ENCODE measurements at places on chromosomes 5 and 9. TPM values are rescaled to one million over a fixed set of nuclear protein-coding genes. Genes with fewer than 3 reads are reported as not detected.

The MAN2A1 gene
- 62.1 TPM for total RNA-seq

The RNF20 gene
- 45.4 TPM for total RNA-seq

The ADAMTS16 gene
- 0.77 TPM for total RNA-seq

The SPINK5 gene
- total RNA-seq: 9.3 TPM

The OR13C4 gene
- not detected for total RNA-seq

The PAEP gene
- not detected for total RNA-seq

The NIPAL4 gene
- 0.09 TPM for total RNA-seq

The ANKRD31 gene
- total RNA-seq: 0.29 TPM

The TAF11L7 gene
- total RNA-seq: not detected

The EXOSC2 gene
- total RNA-seq: 28.5 TPM

The ZNF474 gene
- not detected for total RNA-seq

The PAPPA gene
- total RNA-seq: 0.09 TPM

The ESM1 gene
- total RNA-seq: not detected

The PHF24 gene
- 1.9 TPM for total RNA-seq

The SLCO6A1 gene
- 3.1 TPM for total RNA-seq

The ORM2 gene
- not detected for total RNA-seq

The ADAMTS13 gene
- 24.6 TPM for total RNA-seq

The TMEM171 gene
- 0.57 TPM for total RNA-seq

The PRDM12 gene
- not detected for total RNA-seq

The HTR4 gene
- not detected for total RNA-seq

The FAM151B gene
- 0.77 TPM for total RNA-seq

The RNF183 gene
- 0.50 TPM for total RNA-seq

The PDE6A gene
- total RNA-seq: 0.15 TPM

The NSG2 gene
- not detected for total RNA-seq

The MAN1B1 gene
- total RNA-seq: 81.7 TPM

The DDX41 gene
- 115 TPM for total RNA-seq

The FOXD4L5 gene
- not detected for total RNA-seq

The PCDHA13 gene
- 1.2 TPM for total RNA-seq

The GBGT1 gene
- 27.7 TPM for total RNA-seq

The ACTBL2 gene
- total RNA-seq: not detected

The CKMT2 gene
- total RNA-seq: 2.3 TPM

The SLC25A46 gene
- total RNA-seq: 22.7 TPM

The DIPK1B gene
- total RNA-seq: 45.4 TPM

The SH3GL2 gene
- 2.1 TPM for total RNA-seq

The LHX3 gene
- total RNA-seq: not detected

The GOLPH3 gene
- 89.4 TPM for total RNA-seq

Measured in endodermal cell (in vitro differentiated cells).